ENCODE measurements at places on chromosomes 1 and 21. TPM values are rescaled to one million over a fixed set of nuclear protein-coding genes. Genes with fewer than 3 reads are reported as not detected.
A peak's percentile ranks its signal among the peaks of the same experiment; 100 is the strongest.

DNA sequence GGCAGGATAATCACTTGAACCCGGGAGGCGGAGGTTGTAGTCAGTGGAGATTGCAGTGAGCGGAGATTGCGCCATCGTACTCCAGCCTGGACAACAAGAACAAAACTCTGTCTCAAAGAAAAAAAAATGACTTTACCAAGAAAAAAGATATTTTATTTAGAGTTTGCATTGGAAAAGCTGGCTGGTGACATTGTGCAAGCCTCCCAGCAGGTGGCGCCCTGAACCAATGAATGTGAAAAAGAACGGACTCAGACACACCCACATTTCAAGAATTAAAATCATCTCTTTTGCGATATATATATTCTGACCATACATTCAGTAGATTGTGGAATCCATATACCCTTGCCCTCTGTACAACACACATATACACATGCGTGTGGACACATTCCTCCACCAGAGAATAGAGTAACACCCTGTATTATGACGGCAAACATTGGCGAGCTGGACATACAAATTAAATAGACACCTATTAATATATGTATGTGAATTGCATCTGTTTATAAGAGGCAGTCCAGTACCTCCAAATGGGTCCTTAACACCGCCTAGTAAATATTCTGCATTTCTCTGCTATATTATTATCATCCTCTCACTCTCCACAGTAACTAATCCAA, 39.0 kb upstream of the CADM3 start:
- peak; percentile 48 for DNase-seq

OPTC gene
- not detected for total RNA-seq

HHIPL2 gene
- total RNA-seq, result 0.13 TPM

GRCh38 chr21:19724081-19724480, 1274.1 kb upstream of the NCAM2 start:
- DNase-seq, result no peak

DNA sequence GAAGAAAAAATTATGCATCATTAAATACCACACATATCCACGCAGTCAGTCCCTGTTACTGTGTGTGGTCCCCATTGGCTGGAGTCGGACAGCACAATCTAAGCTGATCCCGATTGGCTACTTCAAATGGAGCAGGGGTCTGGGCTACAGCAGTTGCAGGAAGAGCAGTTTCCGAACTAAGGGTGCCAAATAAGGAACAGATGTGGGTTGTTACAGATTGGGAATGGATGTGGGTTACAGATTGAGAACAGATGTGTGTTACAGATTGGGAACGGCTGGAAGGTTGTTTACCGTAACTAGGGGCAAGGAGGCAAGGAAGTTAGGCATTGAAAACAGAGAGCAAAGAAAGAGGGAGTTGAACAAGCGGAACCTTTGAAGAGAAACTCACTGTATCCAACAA, 19.9 kb downstream of the OR2L13 start:
- DNase-seq, result no peak

- no peak for DNase-seq
These were observed 168.1 kb downstream of the ZBTB18 start for GRCh38 chr1:244219149-244219548.

DNA sequence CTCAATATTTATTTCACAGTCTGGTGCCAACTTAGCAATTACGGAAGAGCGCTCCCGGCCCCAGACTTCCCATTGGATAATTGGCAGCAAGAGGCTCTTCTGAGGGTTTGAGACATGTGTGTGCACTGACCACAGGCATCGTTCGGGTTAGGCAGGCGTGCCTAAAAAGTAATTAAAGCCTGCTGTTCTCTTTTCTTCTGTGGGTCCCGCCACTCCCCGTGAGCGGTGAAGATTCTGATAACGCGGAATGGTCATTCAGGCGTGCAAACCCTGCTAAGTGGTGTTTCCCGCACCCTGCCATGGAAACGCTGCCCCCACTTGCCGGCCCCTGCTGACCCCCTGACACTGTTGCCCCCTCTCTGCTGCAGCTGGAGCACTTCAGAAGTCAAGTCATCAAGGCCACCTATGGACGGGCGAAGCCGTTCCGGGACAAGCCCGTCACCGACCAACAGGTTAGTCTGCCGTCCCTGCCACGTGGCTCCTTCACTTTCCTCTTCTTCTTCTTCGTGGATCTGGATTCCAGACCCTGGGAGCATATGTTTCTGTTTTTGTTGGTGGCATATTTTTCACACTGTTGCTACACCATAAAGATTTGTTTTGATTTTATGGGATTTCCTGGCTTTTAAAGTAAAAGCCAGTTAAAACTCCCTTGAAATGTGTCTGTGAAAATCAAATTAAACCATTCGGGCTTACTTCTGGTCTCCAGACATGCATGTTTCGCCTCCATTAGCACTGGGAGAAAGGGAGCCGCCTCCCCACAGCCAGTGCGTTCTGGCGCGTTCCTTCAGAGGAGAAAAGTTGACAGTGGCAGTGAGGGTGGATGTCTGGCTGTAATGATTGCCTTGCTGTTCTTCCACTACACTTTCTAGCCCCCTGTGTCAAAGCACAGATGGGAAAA, 79.9 kb downstream of the FHAD1 start:
- no peak for DNase-seq

MAEL gene
- total RNA-seq, result not detected

DNA sequence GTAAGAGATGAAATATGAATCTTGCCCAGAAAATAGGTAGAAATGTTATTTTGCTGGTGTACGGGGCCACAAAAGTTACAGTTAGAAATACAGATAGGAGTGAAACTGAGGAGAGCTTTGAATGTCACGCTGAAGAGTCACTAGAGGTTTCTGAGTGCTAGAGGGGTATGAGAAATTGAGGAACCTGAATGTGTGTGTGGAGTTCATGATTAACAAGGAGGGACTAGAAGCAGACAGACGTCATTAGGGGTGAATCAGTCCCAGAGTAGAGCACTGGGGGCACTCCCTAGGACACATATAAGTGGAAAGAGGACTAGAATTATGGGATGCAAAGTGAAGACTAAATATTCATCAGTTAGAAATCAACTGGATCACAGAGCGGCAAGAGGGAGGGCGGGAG, 188.9 kb upstream of the MAP1LC3C start:
- no peak for DNase-seq

- DNase-seq, result no peak
These were observed 82.0 kb downstream of the LRRC53 start for GRCh38 chr1:74430342-74430934.

TDRD10 gene
- not detected for total RNA-seq

DNA sequence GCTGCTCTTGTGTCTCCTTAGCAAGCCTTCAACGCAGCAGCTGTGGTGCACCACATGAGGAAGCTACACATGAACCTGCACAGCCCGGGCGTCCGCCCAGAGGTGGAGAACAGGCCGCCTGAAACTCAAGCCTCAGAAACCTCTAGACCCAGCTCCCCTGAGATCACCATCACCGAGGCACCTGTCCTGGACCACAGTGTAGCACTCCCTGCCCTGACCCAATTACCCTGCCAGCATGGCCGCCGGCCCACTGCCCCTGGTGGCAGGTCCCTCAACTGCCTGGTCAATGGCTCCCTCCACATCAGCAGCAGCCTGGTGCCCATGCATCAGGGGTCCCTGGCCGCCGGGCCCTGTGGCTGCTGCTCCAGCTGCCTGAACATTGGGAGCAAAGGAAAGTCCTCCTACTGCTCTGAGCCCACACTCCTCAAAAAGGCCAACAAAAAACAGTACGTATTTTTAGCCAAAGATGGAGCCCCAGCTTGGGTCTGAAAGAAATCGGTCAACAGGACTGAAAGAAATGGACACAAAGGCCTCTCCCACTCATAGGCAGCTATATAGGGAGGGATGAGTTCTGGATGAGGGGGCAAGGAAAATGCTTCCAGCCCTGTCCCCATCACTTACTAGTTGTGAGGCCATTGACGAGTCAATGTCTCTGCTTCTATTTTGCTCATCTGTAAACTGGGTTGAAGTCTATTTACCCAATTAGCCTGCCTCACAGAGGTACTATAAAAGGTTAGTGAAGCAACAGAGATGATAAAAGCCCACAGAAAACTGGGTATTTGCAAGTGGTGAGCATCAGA, 28.5 kb downstream of the CAMK1G start:
- peak; percentile 63 for DNase-seq

TP73 gene
- total RNA-seq, result under 0.01 TPM

DNA sequence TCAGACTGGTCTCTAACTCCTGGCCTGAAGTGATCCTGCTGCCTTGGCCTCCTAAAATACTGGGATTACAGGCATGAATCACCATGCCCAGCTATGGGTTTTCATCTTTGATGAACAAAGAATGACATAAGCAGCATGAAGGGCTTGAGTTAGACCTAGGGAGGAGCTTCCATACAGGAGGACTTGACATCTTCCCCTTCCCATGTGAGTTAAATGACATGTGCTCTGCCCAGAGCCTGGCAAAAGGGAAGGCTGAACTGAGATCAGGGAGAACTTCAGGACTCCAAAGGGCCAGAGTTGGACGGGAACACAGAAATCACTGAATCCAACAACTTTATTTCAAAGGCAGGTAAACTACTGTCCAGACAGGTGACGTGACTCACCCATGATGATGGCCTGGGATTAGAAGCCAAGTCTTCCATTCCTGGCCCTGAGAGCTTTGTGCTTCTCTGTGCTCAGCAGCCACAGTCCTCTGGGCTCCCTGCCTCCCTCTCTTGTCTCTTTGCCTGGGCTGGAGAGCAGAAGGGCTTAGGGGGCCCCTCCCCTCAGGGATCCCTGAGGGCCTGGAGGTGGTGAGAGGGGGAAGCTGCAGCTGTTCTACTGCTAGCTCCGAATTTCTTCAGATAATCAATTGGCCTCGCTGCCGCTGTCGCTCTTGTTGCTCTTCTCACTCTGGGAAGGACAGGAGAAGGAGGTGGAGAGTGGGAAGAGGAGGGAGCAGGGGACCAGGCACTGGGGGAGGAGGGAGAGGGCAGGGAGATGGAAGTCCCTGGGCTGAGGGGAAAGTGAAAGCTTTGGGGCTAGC, 7.6 kb downstream of the NHLH1 start:
- peak; percentile 44 for DNase-seq

RSPH1 gene
- 0.38 TPM for total RNA-seq

DNA sequence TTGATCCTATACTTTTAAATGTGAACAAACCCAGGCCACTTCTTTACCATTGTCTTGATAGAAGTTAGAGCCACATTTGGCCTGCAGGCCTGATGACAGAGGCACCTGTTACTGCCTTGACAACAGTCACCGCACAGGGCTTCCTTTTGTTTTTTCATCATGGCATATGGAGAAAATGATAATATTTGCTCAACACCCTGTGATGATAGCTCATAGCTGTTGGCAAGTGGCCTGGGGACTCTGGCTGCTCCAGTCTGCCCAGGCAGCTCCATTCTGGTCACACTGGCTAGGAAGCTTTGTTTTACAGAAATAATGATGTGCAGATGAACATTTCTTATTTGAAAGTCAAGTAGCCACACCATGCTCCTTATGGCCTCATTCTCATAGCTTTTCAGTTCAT, 89.6 kb upstream of the GPR88 start:
- no peak for DNase-seq

LSS gene
- 43.7 TPM for total RNA-seq

GRCh38 chr1:218425647-218426342, 80.7 kb downstream of the TGFB2 start:
- peak; percentile 94 for DNase-seq

Measured in bronchial epithelial cell (primary cell).